ENCODE measurements at places on chromosomes 3 and 15.

- DNase-seq: no peak
Measured at GRCh38 chr15:100140527-100141308, 201.1 kb downstream of the ADAMTS17 start.

- DNase-seq: no peak
Measured at GRCh38 chr3:105516972-105517371, 150.3 kb downstream of the ALCAM start.

GRCh38 chr15:39362821-39363561, 217.9 kb upstream of the THBS1 start:
- DNase-seq: no peak

GRCh38 chr3:50825841-50826240, 151.1 kb downstream of the DOCK3 start:
- DNase-seq: no peak

DNA sequence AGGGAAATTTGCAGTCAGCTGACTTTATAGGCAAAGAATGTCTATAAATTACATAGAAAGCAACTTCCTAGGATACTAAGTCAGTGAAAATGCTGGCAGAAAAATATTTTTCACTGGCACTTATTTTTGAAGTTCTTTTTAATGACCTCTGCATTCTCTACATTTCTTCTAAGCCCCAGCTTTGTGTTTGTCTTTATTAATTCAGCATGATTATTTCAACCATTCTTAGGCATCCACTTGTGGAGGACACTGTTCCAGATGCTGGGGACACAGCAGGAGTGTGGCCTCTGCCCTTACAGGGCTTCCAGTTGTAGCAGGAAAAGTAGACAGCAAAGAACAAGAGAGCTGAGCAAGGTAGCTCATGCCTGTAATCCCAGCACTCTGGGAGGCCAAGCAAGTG, 15.0 kb downstream of the LRRK1 start:
- no peak for DNase-seq

DNA sequence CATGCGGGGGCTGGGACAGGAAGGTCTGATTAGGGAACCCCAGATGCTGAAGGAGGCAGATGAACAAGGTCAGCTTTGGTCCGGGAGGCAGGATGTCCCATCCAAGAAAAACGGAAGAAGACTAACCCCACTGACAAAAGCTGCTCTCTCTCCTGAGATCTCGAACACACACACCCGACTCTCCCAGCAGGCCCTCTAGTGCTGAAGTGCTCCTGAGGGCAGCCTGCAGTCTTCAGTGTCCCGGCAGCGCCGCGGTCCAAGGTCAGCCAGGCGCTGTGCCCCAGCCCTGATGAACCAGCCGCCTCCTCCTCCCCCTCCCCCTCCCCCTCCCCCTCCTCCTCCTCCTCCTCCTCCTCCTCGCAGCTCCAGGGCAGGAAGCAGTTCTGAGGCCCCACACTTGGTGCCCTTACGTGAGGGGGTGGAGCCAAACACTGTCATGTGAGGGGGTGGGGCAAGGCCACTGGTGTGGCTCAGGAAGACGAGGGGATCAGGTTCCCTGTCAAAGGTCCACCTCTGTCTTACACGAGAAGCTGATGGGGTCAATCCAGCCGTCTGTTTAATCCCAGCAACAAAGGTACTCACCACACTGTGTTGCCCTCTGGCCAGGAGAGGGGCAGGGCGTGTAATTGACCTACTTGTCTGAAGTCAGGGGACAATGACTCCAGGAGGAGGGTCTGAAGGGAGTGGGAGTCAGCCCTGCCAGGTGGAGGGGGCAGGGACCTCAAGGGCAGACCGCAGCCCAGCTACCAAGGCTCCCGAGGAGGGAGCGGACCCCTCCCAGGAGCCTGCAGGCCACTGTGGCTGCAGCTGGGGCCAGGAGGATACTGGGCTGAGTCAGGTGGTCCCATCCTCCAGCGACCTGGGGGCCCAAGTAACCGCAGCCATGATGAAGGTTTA, 34.3 kb downstream of the PRR23E start:
- no peak for DNase-seq

DNA sequence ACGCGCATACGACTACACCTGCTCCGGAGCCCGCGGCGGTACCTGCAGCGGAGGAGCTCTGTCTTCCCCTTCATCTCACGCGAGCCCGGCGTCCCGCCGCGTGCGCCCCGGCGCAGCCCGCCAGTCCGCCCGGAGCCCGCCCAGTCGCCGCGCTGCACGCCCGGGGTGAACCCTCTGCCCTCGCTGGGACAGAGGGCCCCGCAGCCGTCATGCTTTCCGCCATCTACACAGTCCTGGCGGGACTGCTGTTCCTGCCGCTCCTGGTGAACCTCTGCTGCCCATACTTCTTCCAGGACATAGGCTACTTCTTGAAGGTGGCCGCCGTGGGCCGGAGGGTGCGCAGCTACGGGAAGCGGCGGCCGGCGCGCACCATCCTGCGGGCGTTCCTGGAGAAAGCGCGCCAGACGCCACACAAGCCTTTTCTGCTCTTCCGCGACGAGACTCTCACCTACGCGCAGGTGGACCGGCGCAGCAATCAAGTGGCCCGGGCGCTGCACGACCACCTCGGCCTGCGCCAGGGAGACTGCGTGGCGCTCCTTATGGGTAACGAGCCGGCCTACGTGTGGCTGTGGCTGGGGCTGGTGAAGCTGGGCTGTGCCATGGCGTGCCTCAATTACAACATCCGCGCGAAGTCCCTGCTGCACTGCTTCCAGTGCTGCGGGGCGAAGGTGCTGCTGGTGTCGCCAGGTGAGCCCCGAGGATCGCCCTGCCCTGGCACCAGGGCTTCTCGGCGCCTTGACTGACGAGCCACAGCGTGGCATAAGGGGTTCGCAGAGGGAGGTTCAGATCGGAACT, 420 bp downstream of the SLC27A2 start:
- DNase-seq: peak; percentile 8

DNA sequence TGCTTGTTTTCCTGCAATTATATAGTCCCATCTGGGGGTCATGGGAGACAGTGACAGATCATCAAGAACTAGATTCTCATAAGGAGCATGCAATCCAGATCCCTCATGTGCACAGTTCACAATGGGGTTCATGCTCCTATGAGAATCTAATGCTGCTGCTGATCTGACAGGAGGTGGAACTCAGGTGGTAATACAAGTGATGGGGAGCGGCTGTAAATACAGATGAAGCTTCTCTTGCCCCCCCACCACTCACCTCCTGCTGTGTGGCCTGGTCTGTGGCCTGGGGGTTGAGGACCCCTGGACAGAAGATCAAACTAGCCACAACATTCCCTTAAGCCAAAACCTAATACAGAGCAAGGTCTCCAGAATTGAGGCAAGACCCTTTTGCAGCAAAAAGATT, 161.1 kb downstream of the WDR76 start:
- DNase-seq: no peak

Data from stimulated activated CD4-positive, alpha-beta T cell treated with anti-CD3 and anti-CD28 coated beads, Interleukin-15, amount 100 ng/mL, for 1 hour (primary cell).